Stimulated activated CD8-positive, alpha-beta memory T cell treated with anti-CD3 and anti-CD28 coated beads, Interleukin-15, amount 100 ng/mL, for 4 hours (primary cell): ENCODE measurements at places on chromosomes 3 and 15.
A peak's percentile ranks its signal among the peaks of the same experiment; 100 is the strongest.

GRCh38 chr3:94076055-94076454 lies 13.2 kb downstream of the NSUN3 start:
- no peak for DNase-seq

- peak; percentile 64 for DNase-seq
These were observed 5.3 kb upstream of the TRA2B start for GRCh38 chr3:185942907-185943759.

DNA sequence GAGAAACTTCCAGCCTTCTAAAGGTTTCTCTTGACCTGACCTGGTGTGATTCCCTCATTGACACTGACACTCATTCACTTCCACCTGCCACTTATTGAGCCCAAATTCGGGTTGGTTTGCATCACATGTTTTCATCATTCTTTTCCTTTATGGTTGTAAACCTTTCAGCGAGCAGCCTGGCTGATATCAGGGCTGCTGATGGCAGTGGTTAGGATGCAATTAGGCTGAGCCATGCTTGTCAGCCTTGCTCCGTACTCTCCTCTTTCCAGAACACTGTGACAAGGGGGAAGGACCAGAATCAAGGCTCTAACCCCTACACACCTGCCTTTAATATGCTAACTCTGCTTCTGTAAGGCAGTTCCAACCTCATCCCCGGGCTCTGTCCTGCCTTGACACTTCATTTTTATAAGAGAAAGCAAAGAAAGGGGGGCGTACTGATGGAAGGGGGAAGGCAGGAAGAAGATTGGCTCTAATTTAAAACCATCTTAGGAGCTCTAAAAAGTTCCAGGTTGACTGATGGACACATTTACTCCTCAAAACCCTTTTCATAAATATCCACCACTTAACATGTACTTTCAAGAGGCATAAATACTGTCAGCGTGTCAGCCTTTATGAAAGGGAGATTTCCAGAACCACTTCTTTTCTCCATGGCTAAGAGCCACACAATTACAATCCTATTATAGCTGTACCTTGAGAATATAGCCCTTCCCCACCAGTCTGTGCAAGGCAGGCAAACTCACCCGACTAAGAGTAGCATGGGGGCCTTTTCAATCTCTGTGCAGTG lies 5.7 kb downstream of the NMNAT3 start:
- no peak for DNase-seq

DNA sequence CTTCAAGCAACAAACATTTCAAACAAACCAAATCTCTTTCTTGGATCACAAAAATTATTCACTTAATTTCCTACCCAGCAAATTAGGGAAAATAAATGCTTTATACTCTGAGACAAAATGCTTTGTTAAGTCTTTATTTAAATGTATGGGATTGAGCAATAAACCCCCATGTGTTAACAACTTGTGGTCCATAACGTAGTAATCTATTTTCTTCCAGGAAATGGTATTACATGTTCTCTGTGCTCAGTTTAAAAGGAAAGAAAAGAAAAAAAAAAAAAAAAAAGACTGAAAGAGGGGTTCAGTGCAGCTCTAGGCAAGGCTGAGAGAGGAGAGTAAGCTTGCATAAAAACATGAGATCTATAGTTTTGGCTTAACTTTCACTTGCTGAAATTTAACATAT lies 102.3 kb downstream of the PIK3CB start:
- no peak for DNase-seq

DNA sequence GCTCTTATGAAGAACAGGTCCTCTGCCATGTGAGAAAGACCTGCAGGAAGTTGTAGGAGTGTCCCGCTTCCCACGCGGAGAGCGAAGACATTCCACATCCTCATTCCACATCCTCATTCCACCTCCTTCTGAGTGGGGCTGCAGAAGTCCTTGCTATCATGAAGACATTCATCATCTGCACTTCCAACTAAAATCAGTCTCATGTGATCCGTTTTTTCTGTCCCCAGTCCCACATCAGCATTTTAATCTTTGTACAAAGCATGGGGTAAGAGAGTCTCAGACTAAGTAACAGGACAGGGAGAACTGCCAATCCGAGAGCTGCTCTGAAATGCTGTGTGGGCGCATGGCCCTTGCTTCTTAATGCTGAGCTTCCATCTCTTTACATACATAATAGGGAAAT lies 227.2 kb downstream of the RSRC1 start:
- DNase-seq, result no peak

DNA sequence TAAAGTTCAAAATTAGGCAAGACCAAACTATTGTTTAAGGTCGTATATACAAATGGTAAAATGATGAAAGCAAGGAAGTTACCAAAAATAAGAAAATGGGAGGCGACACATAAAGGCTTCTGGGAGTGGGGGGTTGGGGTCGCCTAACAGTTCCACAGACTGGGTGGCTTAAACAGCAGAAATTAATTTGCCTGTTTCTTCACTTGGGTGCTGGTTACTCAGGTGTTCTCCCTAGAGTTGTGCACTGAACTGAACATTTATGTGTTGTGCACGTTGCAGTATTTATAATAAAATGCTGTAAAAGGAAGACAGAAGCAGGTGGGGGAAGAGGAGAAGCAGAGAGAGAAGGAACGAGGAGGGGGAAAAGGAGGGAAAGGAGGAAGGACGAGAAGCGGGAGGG lies 10.5 kb upstream of the RNU6-1 start:
- DNase-seq, result no peak

- DNase-seq, result no peak
These were observed 62.8 kb upstream of the ADCY5 start for GRCh38 chr3:123511726-123512125.
